NCI-H1417 treated with DMSO at 0.1 percent for 48 hours (cell line): ENCODE measurements at places on chromosomes 2 and 18.

- DNase-seq, result no peak
Measured at GRCh38 chr2:241750076-241750840, 15.8 kb downstream of the D2HGDH start.

DNA sequence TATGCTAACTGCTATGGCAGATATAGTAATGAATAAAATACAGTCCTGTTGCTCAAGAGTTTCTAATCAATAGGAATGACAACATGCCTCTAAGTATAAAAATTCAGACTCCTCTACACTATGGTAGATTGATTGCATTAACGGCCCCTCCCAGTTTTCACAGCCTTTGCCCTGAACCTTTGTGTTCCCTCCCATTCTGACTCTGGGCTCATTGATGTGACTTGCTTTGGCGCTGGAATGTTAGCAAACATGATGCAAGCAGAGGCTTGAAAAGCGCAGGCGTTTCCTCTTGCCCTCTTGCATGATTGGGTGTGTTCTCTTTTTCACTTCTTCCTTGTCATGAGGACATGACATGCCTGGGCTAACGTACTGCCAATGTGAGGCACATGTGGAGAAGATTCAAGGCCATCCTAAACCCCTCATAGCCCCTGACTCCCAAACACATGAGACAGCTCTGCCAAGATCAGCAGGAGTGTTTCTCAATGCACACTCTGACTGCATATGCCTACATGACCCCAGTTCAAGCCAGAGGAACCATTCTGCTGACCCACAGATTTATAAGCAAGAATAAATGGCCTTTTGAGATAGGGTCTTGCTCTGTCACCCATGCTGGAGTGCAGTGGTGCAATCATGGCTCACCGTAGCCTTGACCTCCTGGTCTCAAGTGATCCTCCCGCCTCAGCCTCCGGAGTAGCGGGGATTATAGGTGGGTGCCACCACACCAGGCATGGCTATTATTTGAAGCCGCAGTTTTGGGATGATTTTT is 49.7 kb upstream of the CD28 start:
- DNase-seq, result no peak

DNA sequence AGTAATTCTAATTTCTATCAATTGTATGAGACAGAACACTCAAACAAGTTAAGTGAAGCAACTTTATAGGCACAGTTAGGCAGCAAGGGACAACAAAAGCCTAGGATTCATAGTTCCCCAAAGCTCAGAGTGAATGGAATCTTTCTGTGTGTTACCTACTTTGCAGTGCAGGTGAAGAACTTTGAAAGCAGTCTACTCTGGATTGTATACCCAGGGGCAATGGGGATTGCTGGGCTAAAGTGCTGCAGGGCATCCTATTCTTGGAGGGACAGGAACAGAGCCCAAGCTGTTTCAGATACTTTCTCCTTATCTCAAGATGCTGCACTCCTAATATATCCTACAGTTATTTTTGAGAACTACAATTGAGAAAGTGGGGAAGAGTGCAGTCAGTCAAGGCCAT is 207.6 kb downstream of the PLCL1 start:
- DNase-seq, result no peak

GRCh38 chr2:231296401-231296974 is 98.1 kb downstream of the ARMC9 start:
- no peak for DNase-seq
